ENCODE measurements at places on chromosomes 11 and 22.

DNA sequence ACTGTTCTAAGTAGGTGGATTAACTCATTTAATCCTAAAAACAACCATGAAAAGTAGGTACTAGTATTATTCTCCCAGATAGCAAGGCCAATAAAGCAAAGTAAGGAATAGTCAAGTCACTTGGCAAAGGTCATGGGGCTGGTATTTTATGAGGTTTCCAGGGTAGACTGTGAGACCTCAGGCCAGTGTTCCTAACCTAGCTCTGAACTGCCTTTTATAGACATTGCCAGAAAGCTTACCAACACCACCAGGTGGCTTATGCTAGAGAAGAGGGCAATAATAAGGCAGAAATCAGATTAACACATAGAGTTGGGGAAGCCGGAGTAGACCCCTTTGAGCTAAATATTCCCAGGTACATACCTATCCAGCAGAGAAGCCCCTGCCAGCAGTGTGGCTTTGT lies 490.9 kb upstream of the TENM4 start:
- DNase-seq: no peak

- no peak for DNase-seq
Observed at GRCh38 chr11:125977333-125977732, 31.5 kb downstream of the VSIG10L2 start.

DNA sequence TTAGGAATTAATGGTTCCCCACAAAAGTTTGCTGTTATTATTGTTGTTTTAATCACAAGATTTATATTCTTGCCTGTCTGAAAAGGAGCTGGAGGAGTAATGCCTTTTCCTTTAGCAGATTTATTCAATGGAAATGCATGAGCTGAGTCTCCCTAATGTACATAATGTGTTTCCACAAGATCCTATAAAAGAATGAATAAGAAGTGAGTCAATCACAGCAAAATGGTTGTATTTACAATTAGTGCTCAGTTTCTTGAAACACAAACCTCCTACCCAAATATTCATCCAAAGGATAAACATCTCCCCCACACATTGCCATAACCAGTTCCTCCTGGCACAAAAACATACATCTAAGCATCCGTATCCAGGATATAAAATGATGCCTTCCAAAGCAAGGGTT lies 33.3 kb downstream of the ME3 start:
- DNase-seq: no peak

- no peak for DNase-seq
Observed at GRCh38 chr11:69044111-69045013, 4.4 kb upstream of the TPCN2 start.

DNA sequence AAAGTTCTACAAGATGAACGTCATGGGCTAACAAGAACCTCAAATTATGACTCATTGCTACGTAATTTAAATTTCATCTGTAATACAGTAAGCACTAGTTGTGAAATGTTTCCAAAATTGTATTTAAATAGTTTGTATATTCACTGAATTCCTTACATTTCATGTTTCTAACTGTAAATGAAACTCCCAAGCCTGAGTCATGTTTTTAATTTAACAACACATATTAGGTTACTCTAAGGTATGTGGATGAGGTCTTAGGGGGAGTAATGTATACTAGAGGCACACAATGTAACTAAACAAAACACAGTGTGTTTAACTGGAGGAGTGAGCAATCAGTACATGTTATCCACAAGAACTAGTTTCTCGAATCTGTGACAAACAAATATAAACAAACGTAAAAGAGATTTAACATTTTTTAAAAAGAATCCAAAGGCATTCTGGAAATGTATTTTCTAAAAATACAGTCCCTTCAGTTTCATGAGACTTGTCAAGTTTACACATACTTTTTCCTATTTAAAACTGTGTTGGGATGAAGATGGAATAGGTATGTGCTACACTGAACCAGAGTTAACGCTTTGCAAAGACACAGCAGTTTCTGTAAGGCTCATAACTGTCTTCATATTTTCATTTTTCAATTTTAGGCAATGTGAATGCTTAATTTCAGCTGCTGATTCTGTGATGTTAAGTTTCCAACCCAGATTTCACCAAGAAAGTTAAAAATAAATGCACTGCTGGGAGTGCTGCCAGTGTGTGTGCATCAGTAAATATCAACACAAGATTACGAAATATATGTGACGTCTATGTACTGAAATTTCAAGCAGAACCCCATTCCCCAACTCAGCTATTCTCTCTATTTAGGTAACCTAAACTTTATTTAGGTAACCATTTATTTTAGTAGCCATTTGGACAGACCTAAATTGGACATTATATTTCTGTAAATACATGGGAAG lies 52.6 kb downstream of the PITPNB start:
- no peak for DNase-seq

DNA sequence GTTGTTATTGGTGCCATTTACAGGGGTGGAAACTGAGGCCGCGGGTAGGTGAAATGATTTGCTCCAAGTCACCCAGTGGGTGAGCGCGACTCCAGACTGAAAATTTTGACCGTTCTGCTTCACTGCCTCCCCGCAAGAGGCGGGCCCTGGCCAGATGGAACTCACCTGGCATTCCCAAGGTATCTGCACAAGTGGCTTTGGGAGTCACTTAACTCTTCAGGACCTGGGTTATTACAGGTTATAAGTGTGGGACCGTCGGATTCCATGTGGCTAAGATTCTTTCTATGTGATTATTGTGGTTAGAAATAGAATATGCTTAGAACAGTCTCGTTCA lies 598 bp downstream of the CABIN1 start:
- no peak for DNase-seq

DNA sequence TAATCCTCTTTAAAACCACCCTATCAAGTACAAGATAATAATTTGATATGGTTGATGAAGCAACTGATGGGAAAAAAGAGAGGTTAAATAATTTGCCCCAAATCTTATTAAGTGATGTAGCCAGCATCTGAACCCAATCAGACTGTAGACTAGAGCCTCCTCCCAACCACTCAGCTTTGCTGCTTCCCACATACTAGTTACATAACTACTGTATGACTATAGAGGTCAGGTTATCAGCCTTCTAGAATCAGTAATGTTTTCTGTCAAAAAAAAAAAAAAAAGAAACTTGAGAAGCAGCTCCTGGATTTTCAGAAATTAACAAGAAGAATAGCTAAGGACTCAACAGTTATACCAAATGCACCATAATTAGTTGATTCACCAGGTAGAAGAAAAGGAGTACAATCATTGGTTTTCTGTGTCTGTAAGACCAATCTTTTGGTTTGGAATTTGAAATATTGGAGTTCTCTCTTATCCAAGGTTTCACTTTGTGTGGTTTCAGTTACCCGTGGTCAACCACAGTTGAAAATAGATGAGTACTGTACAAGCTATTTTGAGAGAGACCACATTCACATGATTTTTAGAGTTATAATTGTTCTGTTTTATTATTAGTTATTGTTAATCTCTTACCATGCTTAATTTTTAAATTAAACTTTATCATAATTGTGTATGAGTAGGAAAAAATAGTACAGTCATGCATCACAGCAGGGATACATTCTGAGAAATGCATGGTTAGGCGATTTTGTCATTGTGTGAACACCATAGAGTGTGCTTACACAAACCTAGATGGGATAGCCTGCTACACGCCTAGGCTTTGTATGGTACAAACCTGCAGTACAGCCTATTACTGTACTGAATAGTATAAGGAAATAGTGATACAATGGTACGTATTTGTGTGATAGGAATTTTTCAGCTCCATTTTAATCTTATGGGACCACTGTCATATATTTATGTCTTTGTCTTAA lies 72.2 kb downstream of the PDHX start:
- DNase-seq: no peak

GRCh38 chr22:21068681-21069276 lies 23.0 kb downstream of the LRRC74B start:
- DNase-seq: no peak

DNA sequence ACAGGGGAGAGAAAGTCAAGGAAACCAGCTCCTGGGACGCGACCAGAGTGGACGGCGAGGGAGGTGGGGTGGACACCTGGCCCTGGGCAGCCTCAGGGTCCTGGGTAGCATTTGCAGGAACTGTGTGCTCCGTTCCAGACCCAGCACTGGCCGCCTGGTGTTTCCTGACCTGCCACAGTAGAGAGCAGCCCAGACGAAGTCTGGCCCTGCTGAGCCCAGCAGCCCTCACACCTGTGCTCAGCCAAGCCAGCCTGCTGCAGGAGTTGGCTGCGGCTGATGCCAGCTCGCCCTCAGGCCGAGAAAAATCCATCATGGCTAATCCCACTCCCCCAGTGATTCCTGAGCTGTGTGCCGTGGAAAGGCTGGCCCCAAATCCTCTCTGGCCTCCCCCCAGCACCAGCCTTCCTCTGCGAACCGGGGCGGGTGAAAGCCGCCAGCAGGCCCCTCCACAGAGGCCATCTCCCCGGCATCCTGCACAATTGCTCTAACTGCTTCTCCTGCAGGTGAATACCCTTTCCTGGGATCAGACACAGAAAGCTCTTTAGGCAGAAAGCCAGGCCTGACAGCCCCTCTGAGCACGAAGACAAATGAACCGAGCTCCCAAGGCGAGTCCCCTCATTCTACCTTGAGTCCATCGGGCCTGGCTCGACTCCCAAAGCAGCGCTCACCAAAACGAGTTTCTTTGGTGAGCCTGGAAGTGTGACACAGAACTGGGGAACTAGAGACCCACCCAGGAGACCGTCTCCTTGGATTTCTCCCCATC lies 88.6 kb downstream of the RTL6 start:
- DNase-seq: no peak

DNA sequence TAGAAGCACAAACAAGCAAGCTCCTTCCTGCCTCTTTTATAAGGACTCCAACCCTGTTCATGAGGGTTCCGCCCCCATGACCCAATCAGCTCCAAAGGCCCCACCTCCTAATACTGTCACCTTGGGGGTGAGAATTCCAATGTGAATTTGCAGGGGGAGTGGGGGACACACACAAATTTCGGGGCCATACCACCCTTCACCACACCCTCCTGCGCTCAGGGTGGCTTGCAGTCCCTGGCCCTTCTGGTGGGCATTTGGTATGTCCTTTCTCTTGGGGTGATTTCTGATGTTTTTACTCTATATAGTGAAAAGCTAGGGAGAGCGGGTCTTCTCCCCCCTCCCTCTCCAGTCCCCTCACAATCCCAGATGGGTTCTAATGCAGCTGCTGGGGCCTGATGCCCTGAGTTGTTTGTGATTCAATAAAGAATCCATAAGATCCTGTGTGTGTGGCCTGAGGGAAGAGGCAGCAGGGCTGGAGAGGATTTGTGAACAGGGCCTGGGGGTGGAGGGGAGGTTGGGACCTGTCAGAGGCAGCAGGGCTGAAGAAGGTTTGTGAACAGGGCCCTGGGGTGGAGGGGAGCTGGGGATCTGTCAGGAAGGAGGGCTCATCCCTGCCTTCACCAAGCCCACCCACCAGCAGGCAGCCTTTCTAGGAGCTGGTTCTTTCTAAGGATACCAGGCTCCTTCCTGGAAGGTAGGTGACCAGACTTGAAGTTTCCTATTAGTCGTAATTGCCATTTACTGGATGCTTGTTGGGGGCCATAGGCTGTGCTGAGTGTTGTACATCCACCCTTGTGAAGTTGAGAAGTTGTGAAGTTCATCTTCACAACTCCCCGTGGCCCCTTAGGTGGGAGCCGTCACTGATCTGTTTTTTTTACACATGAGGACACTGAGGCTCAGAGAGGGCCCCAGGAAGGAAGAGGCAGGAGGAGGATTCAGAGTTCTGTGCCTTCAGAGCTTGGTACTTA lies 7.9 kb downstream of the SLC35C1 start:
- peak; percentile 27 for DNase-seq

GRCh38 chr22:32444068-32444467 lies 20.2 kb downstream of the BPIFC start:
- no peak for DNase-seq

DNA sequence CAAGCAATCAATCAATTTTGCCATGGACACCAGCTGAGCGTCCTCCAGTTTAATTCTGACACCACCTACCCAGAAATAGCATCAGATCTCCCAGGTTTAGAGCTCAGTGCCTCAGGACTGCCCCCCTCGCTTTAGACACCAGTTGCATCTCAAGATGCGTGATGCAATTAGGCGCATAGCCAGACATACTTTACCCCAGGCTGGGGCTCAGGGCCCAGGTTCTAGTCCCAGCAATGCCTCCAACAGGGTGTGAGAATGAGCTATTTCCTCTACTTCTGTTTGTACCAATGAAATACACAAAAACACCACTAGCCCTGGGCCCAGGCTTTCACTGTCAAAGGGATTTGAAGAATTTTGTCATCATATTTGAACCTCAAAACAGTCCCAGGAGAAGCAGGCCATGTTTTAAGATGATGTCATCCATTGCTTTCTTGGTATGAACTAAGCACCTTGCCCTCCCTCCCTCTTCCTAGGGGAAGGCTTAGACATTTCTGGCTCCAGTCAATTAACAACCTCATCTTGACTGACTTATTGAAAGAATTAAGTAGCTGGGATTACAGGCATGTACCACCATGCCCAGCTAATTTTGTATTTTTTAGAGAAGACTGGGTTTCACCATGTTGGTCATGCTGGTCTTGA lies 61.5 kb upstream of the INCENP start:
- DNase-seq: no peak

GRCh38 chr11:121446752-121447156 lies 5.4 kb upstream of the SORL1 start:
- no peak for DNase-seq

GRCh38 chr11:69158301-69159149 lies 2.8 kb downstream of the SMIM38 start:
- no peak for DNase-seq

- DNase-seq: no peak
Observed at GRCh38 chr11:102705626-102706025, at the start of gene MMP27. MMP27 (minus strand) TSS chr11:102705769; CDS start chr11:102705714, 55 bp downstream.

DNA sequence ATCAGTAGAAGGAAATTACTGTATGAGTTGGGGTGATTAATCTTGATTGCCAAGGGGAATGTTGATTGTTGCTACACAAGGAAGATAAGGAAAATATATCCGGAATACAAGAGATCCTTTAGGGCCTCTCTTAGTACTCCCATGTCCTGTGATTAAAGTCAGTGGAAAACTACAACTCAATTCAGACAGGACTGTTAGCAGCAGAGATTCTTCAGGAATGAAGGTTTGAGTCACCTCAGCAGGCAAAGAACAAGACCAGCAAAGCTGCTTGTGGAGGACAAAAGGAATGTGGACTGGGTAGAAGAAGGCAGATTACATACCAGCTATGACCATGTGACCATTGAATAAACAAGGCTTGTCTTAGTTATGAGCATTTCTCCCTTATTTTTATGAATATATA lies 478.2 kb downstream of the BUD13 start:
- DNase-seq: no peak

- DNase-seq: peak; percentile 76
Observed at GRCh38 chr11:122248939-122249338, 132.9 kb upstream of the BLID start.

DNA sequence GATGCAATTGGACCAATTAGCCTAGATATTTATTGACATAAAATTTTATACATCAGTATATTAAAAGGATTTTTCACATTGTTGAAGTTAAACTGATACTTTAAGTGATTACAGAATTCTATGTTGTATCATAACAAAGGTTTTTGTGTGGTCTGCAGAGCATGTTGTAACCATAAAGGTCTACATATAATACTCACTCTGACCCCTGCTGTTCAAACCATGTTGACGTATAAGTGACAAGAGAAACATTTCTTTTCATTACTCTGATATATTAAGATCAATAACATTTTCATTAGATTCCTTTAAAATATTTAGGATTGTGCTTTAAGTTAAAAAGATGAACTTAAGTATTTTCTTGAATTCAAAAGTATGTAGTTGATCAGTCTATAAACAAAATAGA lies 63.9 kb downstream of the GAS2 start:
- no peak for DNase-seq
